Posterior cingulate gyrus (tissue), 11 donors: ENCODE measurements at places on chromosomes 16 and 17.
A peak's percentile ranks its signal among the peaks of the same experiment; 100 is the strongest.

- DNase-seq, result no peak
These were observed 148.2 kb upstream of the GOT2 start for GRCh38 chr16:58882292-58882691.

GRCh38 chr17:63774141-63774968 is at the start of gene DDX42:
DDX42 (plus strand) TSS chr17:63774170; CDS start chr17:63787050, 12,880 bp downstream.
- DNase-seq, result peak; percentile 96

- DNase-seq, result peak; percentile 71
These were observed 12.8 kb downstream of the CDIP1 start for GRCh38 chr16:4525634-4526277.

- DNase-seq, result no peak
These were observed 95.0 kb downstream of the RAB11FIP4 start for GRCh38 chr17:31486351-31487062.

DNA sequence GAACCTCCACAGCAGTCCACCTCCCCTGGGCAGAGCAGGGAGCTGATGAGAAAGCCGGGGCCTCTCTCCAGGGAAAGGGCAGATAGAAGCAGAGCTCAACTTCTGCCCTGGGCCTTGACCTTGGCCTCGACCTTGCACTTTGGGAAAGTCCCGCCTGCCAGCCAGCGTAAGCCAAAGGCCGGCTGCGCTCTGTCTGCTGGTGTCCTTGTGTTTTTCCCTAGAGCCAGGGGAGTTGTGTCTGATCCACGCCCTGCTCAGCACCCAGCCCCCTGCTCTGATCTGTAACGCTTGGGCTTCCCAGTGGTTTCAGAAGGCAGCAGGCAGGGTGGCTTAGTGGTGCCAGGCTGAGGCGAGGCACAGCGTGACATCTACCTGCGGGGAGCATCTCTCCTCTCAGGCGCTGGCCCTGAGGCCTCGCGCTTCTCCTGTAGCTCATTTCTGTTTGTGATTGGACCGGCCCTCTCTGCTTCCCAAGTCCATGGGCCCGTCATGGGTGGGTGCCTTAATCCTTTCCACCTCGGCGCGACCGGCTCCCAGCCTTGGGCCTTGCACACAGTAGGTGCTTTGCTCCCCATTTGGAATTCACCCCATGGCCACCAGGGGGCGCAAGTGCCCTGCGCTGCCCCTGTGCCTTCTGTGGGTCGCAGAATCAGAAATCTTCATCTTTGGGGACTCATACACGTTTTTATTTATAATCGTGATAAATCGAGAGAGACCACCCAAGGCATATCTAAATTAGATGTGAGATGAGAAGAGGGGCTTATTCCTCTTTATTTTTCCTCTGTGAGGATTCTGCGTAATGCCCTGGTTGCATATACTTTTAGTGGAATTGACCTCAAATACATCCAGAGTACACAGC is 24.2 kb downstream of the SGSH start:
- no peak for DNase-seq

DNA sequence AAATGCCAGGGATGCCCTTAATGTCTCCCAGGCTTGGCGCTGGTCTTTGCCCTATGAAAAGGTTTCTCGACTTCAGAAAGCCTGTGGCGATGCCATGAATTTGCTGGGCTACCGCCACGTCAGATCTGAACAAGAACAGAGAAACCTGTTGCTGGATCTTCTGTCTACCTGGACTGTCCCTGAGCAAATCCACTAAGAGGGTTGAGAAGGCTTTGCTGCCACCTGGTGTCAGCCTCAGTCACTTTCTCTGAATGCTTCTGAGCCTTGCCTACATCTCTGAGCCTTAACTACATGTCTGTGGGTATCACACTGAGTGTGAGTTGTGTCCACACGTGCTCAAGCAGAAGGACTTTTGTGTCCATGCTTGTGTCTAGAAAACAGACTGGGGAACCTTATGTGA is 11.4 kb downstream of the CHST4 start:
- DNase-seq, result peak; percentile 14

- DNase-seq, result no peak
These were observed 420.4 kb downstream of the WWOX start for GRCh38 chr16:78519896-78520295.

- no peak for DNase-seq
These were observed 441.6 kb upstream of the SALL1 start for GRCh38 chr16:51592535-51593300.

DNA sequence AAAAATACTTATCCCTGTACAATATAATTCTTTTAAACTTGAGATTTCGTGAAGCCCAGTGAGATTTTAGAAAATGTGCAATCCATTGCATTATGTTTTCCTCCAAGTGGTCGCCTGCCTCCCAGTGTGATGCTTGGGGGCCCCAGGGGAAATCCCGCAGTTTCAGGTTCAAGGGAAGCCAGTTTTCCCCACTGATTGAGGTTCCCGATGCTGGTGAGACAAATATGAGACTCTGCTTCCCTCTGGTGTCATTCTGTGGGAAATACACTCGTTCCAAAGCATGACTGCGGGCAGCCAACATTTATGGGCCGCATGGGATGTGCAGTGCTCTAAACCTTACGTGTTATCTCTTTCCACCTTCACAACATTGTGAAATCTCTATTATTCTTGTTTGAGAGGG is 200.8 kb downstream of the PRKCB start:
- DNase-seq, result peak; percentile 10

- DNase-seq, result no peak
These were observed 6.7 kb downstream of the HGS start for GRCh38 chr17:81690549-81690948.

DNA sequence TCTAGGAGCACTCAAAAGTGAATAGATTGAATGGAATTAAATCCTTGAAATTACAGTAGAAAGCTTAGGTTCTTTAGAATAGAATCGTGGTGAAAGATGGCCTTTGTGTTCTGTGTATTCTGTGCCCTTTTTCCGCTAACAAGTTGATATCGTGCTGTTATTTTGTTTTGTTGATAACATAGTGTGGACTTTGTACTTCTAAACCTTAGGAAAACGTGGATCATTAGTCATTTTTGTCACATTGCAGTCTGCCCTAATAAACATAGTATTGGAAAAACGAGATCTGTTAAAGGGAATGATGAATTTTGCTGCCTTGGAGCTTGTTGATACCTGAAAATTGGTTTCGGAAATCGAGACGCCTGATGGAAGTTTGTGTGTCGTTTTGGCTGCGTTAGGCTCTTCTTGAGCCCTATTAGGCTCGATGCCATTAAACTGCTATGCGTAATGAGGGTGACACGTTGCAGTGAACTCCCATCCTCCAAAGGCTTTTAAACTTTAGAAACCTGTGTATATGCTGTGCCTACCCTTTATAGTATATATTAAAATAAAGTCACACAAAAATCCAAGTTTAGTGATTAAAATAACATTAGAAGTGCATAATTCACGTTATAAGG is 145.7 kb downstream of the PRKCA start:
- no peak for DNase-seq

DNA sequence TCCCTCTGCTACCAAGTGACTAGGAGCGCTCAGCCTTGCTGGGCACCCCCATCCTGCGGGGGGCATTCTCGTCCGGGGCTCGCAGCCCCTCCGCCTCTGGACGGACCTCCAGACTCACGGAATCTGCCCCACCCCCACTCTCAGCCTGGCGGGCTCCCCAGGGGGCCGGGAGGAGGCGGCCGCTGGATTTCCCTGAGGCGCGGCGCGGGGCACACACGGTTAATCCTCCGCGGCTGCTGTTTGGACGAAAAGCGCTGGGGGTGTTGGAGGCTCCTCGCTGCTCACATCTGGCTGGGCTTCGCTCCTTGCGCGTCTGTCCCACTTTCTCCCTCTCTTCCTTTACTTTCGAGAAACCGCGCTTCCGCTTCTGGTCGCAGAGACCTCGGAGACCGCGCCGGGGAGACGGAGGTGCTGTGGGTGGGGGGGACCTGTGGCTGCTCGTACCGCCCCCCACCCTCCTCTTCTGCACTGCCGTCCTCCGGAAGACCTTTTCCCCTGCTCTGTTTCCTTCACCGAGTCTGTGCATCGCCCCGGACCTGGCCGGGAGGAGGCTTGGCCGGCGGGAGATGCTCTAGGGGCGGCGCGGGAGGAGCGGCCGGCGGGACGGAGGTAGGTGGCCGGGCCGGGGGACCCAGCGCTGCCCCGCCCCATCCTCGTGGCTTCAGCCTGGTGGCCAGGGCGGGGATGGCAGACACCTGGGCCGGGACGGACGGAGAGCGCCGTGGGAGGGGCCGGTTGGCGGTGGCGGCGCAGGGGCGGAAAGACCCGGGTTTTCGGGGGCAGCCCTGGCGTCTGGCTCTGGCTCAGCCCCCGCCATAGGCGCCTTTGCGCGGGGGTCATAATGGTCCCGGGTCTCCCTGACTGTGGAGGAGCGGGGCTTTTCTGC is at the start of gene C1QTNF1:
Gene C1QTNF1 (plus strand): TSS at position 284 of the 886 bp plus-strand sequence. CDS start 19,800 bp downstream, outside the sequence.
- no peak for DNase-seq

DNA sequence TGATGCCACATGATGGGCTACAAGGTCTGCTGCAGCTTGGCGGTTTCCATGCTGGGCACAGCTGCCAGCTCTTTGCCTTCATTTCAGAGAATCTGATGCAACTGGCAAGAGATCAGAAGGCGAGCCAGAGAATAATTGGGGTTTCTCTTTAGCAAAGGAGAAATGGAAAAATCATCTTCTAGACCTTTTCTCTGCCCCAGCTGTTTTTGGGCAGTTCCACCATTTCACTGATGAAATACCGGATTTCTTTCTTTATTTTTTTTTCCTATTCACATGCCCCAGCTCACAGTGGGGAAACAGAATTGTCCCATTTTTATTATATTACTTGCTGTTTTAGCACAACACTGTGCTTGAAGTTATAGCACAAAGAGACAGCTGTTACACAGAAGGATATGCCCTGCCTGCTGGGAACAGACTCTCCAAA is 439.3 kb upstream of the GOT2 start:
- DNase-seq, result no peak

DNA sequence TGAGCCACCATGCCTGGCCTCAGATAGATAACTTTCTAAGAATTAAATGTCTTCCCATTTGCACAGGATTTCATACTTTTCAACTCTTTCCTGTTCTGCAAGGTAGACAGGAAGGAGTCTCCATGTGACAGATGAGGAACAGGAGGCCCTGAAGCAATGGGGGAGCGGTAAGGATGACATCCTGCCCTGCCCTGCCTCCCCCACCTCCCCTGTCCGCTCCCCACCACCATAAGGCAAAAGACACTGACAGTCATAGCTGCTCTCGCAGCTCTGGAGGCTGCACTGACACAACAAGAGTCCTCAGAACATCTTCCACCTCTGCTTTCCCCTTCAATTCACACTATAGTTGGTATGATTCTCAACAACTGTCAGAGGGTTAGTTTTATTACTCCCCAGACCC is 9.7 kb downstream of the CENPV start:
- no peak for DNase-seq

- DNase-seq, result no peak
These were observed 94.4 kb downstream of the AATF start for GRCh38 chr17:37043201-37043600.

DNA sequence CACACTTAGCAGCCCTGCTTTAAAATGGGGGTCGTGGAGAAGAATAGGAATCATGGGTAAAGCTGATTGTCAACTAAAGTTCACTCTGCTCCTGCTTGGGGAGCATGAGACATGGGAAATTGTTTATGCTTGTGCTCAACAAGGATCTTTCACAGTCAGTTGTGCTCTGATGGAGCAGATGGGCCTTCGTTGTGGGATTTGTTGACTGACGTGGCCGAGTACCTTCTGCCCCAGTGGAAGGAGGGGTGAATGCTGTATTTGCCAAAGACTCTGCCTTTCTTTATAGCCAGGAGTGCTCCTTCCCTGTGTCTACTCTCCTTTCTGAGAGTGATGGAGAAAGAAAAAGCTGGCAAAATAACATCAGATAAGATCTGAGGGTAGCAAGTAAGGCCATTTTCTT is 11.4 kb downstream of the ARSG start:
- no peak for DNase-seq

GRCh38 chr16:73196670-73197069 is 148.7 kb upstream of the ZFHX3 start:
- peak; percentile 26 for DNase-seq

GRCh38 chr17:75468291-75468754 is 11.9 kb downstream of the TMEM94 start:
- no peak for DNase-seq

GRCh38 chr17:67019809-67020208 is 24.5 kb upstream of the CACNG1 start:
- DNase-seq, result no peak

GRCh38 chr16:3829631-3830536 is 50.6 kb downstream of the CREBBP start:
- no peak for DNase-seq

DNA sequence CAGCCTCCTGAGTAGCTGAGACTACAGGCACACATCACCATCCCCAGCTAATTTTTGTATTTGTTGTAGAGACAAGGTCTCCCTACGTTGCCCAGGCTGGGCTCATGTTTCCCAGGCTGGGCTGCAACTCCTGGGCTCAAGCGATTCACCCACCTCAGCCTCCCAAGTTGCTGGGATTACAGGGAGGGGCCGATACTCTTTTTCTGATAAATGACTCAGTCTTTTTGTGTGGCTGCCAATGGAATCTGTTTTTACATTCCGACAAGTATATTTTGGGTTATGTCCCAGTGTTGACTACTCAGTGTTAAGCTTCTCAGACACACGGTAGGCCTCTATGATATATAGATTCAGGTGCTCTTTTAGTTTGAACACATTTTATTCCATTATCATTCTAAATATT is 58.1 kb downstream of the SLFN11 start:
- no peak for DNase-seq

- no peak for DNase-seq
These were observed 54.5 kb upstream of the ADORA2B start for GRCh38 chr17:15890279-15890892.

- DNase-seq, result no peak
These were observed 15.2 kb downstream of the RPTOR start for GRCh38 chr17:80559825-80560251.

- no peak for DNase-seq
These were observed 2.8 kb downstream of the CCL22 start for GRCh38 chr16:57361404-57361803.

DNA sequence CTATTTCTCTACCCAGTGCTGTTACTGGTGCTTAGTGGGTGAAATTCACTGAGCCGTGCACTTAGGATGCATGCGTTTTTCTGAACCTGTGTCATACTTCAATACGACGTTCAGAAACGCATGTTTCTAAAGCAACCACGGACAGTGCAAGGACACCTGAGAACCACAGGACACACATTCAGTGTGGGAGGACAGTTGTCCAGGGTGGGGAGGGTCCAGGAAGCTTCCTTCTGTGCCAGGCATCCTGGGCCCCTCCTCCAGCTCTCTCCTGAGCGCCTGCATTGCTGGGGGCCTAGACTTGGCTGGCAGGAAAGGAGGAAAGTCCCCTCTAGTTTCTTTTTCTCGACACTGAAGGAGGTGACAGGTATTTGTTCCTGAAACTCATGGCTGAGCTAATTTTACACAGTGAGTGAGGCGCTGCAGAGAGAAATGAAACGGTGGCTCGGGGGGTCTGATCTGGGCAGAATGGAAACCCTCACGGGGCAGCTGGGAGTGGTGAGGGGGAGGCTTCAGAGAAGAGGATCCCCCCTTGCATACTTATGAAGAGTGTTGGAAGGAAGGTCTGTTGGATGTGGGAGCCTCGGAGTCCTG is 89.9 kb downstream of the IRF8 start:
- DNase-seq, result no peak

- peak; percentile 91 for DNase-seq
These were observed 44.3 kb downstream of the TBC1D16 start for GRCh38 chr17:79991140-79991923.

- DNase-seq, result no peak
These were observed 22.7 kb upstream of the ATP5MC1 start for GRCh38 chr17:48869821-48870318.
